Dermis microvascular lymphatic vessel endothelial cell (primary cell): ENCODE measurements at places on chromosomes 12 and 14.

GRCh38 chr12:94670898-94671297 lies 20.5 kb upstream of the TMCC3 start:
- DNase-seq = no peak

DNA sequence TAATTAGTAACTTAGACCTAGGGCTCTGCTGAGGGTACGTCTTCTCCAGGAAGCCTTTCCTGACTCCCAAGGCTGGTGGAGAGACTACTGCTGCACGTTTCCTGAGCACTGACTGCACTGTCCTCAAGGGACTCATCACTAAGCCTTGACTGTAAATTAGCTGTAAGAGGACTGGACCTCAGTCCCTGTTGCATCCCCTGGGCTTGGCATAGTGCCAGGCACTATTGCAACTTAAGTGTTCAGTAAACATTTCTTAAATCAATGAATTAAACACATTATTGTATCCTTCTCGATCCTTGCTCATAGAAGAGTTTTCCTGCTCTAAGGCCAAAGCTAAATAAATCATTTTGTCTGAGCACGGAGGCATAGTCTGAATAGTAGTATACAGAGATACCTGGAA lies 31.9 kb upstream of the IFNG-AS1 start:
- DNase-seq = no peak

- DNase-seq = no peak
Observed at GRCh38 chr12:96224219-96224615, 30.0 kb downstream of the ELK3 start.

DNA sequence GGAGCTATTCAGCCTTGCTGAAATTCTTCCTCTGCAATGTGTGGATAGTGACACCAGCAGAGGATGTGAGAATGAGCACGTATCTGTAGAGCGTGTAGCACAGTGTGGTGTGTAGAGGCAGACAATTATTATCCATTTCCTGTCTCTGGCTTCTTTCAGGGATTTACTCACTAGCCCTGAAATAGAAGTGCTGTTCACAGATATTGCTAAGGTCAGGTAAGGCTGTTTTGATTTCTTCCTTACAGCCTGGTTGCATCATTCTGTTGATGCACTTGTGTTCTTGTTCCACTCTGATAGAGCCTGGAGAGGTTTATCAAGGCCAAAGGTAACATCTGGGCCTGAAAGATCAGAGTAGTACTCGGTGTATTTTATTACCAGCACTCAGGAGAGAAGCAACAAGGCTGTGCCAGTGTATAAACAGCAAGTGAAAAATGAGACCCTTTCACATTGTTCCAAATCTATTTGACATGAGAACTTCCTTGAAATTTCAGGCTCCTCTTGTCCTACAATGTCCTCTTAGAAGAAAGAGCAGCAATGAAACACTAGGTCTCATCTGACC lies 16.7 kb downstream of the ARG2 start:
- peak; percentile 55 for DNase-seq

- no peak for DNase-seq
Observed at GRCh38 chr12:117342682-117343081, 18.7 kb downstream of the NOS1 start.

DNA sequence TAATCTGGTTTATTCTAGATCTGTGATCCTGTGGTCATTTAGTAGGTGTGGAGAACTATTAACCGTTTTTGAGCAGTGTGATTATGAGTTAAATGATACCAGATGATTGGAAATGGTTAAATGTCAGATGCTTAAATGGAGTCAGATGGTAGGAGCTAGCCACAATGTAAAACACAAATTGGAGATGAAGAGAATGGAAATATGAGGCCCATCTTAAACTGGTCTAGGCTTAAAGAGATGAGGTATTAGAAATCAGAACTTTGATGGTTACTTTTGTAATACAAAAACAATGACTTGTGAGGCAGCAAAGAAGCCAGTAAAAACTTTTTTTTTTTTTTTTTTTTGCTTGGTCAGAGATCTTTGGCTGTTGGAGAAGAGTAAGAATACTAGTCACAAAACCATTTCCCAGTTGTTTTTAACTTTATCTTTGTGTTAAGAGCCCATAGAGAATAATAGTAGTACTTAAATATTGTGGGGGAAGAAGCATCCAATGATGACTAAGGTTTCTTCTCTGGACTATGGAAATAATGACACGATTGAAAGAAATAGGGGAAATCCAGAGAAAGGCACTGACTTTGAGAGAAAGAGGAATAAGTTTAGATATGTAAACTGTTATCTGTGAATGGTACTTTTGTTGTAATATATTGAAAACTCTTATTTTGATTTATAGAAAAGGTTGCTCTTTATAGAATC lies 95.9 kb downstream of the WNK1 start:
- DNase-seq = peak; percentile 16

- no peak for DNase-seq
Observed at GRCh38 chr14:74974364-74975058, 19.1 kb upstream of the PGF start.

DNA sequence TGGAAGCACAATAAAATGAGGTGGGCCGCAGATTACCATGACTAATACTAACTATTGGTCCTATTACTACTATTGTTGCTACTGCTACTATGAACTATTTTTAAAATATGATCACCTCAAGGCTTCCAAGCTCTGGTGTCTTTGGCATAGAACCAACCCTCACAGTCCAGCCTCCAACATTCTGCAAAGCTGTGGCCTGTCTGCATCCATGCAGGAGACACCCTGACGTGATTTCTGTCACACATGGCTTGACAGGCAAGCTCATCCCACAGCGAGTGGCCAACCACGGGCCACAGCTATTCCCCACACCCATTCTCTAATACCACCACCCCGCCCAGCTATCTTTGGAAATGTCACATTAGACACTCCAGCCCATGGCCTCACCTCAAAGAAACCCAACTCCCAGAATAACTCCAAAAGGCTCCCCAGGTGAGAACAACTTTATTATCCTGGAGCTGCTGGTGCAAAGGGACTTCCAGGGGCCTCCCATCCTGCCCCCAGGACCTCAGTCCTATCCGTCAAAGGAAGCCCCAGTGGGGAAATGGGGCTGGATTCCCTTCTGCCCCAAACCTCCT lies 14.4 kb downstream of the ISCU start:
- DNase-seq = no peak

DNA sequence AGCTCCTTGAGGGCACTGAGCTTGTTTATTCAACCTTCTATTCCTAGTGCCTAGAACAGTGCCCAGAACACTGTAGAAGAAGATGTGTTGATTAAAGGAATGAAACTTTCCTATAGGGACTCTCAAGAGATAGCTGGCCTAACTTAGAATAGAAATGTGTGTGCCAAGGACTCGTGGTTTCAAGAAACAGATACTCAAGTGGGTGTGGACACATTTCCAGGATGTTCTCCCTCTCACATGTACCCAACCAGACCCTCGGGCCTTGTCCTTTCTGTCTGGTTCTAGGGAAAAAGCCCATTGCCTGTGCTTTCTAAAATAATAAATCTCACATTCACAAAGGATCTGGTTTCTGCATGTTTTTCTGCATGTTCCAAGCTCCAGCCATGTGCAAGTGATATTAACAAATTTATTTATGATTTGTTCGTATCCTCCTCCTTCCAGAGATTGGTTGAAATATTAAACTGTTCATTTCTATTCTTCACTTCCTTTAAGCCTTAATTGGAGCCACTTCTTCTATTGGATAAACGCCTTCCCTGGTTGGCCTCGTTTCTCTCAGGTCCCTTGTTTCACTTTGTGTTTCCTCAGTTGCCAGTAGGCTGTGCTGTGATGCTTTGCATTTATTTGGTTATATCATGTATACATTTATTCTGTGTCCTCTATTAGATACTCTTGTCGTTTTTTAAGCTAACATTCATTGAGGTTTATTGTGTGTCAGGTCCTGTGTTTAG lies 89.8 kb downstream of the CRADD start:
- DNase-seq = peak; percentile 71

DNA sequence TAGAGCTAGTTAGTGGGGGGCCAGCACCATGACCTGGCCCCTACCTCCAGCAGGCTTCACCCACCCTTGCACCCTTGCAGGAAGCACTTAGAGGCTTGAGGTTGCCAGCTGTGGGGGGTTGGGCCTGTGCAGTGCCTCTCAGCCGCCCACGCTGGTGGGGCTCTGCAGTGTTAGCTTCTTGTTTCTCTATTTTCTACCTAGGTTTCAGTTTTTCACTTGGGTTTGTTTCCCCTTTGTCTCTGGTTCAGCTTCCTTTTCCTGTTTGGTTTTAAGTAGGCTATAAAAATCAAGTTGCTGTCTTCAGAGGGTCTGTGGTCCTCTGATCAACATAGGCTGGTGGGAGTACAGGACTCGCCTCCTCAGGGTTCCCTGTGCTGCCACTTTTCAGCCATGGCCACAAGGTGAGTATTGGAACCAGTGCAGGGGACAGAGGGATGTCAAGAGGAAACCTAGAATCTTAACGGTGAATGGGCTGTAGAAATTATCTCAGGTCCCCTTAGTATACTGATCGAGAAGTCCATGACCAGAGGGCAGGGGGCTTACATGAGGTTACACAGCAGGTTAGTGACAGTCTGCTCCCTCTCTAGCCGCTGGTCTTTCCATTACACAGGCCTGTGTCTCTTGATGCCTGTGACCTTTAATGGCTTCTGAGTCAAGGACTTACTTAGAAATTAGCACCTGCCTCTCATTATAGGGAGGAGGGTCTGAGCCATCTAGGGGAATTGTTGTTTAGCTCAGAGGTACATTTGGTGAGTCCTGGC lies at the start of gene EVL:
TSS of gene EVL (plus strand) at position 312 of the 761 bp plus-strand sequence. CDS start at position 391, 79 bp downstream.
- no peak for DNase-seq

- no peak for DNase-seq
Observed at GRCh38 chr12:99983456-99984258, 1.1 kb downstream of the ANKS1B start.

GRCh38 chr14:90717916-90718315 lies 98.3 kb downstream of the TTC7B start:
- DNase-seq = no peak

DNA sequence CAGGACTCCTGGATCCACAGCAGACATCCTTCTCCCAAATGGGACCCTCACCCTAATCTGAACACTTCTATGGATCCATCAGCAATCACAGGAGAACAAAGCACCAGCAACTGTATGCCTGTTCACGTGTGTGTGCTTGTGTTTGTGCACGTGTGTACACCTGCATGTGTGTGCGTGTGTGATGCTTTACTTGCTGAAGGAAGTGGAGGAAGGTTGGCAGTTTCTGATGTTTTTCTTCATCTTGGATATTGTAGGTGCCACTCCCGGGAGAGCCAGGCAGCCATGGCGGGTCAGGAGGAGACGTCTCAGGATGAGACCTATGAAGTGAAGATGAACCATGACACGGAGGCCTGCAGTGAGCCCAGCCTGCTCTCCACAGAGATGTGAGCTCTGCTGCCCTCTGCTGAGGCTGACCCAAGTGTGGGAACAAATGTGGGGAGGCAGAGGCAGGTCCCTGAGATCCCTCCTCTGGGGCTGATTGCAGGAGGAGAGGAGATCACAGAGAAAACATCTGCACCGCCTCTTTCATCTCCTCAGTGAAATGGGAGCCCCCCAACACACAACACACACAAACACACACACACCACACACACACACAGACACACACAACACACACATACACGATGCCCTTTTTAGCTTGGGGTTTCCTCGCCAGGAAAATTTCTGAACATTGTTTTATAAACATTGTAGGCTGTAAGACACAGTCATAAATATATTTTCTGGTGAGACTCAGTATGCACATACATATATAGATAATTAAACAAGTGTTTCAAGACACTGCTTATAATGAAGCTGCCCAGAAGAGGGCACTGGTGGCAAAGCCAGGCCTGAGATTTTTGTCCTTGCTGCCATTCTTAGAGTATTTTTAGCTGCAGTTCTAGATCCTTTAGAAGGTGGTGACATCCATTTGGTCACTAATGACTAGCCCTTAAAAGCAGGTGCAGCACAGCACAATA lies 112.2 kb upstream of the FKBP4 start:
- DNase-seq = no peak
